ENCODE measurements at places on chromosomes 16 and 17. TPM values are rescaled to one million over a fixed set of nuclear protein-coding genes. Genes with fewer than 3 reads are reported as not detected.

DNA sequence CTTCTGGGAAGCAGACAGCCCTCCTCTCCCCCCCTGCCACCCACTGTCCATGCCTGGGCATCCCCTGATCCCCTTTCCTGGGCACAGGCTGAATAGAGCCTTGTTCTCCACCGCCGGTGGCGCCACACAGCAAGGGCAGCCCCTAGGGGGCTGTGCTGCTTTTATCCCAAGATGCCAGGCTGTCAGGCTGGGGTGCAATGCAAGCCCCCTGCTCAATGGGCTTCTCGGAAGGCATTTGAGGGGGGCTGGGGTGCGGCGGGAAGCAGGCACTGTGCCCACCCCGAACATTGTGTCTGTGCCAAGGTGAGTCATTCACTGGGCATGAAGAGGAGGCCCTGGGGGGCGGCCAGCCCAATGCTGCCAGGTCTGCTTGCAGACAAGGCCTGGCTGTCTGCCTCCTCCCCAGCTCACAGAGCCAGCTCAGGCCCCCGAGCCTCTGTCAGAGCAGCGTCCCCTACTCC lies 1.5 kb upstream of the GFAP start:
- no peak for DNase-seq

Gene TEKT1
- polyA plus RNA-seq, result not detected

Gene KRTAP16-1
- polyA plus RNA-seq, result not detected

DNA sequence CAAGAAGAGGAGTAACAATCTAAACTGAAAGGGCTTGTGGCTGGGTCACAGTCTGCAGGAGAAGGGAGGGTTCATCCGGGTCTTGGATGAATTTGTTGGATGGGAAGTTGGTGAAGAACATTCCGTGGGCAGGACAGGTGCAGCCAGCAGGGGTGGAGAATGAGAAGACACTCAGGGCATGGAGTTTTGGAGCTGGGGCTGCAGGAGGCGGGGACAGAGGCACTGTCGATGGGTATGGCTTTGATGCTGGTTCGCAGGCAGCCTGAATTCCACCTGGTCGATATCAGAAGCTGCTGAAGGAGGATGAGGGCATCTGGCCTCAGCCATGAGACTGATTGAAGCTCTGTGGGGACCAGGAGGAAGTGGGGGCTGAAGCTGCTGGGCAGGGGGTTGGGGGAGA lies 36.1 kb upstream of the CBFA2T3 start:
- no peak for DNase-seq

Gene ATP2A1
- polyA plus RNA-seq, result 1.5 TPM

Gene CSH1
- not detected for polyA plus RNA-seq

DNA sequence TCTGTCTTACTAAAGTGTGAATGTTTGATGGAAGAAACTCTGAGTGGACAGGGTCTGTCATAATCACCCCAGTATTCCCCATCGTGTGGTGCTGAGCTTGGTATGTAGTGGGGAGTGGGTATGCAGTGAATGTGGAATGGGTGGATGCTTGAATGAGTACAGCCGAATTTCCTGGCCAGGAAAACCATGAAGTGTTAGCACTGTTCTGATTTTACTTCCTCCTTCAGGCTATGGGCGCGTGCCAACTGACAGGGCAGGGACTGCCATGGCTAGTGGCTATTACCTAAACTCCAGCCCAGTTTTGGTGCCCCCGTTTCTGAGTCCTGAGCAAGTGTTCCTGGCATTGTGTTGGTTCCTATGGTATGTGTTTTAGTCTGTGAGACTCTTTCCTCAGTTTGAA lies 48.6 kb downstream of the PRKCA start:
- no peak for DNase-seq

DNA sequence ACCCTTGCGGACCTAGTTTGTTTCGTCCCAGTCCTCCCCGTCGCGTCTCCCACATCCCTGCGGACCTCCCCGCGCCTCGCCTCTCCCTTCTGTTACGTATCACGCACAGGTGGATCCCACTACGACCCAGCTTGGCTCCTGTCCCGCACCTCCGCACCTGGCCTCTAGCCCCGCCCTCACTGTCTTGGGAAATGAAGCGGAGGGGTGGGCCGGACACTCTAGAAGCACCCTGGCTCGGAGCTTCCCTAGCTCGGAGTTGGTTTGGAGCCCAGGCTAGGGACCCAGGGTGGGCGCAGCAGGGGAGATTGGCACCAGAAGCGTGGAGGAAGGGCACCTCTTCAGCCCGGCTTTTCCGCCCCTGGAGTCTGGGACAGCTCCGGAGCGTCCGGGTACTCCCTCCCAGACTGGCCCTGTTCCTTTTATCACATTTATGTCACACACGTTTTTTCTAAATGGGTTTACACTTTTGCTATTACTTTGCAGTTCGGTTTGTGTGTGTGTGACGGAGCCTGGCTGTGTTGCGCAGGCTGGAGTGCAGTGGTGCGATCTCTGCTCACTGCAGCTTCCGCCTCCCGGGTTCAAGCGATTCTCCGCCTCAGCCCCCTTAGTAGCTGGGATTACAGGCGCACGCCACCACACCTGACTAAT lies 1.4 kb upstream of the CEMP1 start:
- no peak for DNase-seq

Data from A549 (cell line).